ENCODE measurements at places on chromosomes 12 and 14.

DNA sequence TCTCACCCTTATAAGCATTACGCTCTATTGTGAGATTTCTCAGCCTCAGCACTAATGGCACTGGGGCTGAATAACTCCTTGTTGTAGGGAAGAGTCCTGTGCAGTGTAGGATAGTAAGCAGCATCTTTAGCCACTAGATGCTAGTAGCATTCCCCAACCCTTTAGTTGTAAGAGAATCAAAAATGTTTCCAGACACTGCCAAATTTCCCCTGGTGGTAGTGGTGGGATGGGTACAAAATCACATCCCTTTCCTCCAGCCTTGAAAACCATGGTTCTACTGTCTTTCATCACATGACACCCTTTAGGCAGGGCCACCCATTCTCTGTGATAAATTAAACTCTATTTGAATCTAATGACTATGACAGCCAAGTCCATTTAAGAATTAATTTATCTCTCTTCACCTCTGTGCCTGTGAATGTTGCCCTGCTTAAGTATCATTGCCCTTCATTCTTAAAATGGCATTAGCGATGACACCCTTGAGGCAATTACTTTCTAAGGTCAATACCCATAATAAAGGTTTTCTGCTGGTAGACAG, 199.4 kb downstream of the ANO4 start:
- no peak for DNase-seq

DNA sequence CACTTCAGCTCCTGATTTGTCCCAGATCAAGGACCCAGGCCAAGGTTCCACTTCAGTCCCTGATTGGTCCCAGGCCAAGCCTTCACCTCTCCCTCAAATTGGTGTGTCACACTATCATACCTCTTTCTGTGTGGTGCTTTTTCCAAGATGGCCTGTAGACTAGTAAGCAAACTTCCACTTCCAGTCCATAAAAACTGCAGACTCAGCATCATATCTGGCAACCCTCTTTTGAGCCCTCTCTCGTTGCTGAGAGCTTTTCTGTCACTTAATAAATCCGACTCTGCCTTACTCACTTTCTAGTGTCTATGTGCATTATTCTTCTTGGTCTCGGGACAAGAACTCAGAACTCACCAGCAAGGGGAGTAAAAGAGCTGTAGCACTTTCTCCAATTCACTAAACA, 1395.1 kb downstream of the LRFN5 start:
- DNase-seq, result no peak

DNA sequence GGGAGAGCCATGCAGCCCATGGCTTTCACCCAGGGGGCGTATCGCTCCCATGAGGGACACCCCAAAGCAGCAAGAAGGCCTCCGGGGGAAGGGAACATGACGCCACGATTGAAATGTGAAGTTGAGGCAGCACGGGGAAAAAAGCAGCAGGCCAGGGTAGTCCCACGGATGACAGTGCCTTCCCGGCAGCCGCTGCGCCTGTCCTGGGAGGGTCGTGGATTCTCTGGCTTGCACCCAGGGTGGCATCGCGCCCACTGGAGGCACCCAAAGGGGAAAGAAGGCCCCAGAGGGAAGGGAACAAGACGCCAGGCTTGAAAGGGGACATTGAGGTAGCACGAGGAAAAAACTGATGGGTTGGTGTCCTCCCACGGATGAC, 161.6 kb upstream of the ALG10B start:
- DNase-seq, result no peak

GRCh38 chr12:31899109-31899508, 60.1 kb upstream of the RESF1 start:
- DNase-seq, result no peak

DNA sequence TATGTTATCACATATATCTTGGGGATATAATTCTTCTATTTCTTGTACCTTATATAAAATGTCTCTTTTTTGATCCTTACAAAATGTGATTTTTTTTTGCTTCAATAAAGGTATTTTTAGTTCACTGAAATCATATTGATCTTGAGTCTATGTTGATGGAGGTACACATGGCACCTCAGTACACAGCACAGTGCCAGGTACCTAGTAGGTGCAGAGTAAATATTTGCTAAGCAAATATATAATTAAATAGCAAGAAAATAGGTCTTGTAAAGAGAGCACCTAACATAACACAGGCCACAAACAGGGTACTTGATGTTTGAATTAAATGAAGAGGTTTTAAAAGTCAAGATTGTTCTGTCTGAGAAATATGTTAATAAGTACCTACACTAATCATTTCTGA, 69.7 kb downstream of the CIT start:
- no peak for DNase-seq

DNA sequence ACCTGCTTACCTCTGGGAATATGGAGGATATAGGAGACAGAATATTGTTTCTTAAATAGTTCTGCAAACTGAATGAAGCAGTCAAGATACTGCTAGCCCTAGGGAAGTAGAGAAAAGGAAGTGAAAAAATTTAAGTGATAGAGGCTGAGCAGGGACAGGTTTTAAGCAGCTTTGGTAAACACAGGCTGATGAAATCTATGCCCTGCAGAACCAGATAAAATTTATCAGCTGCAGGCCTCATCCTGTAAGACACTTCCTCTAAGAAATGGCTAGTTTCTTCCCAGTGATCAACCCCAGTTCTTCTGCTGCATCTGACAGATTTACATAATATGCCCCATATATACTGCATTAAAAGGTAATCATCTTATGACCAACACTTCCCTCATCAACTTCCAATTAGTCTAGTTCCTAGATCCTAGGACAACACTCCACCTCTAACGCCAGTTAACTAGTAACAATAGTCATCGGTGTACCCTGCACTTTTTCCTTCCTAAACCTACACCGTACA, 1.3 kb upstream of the ESYT1 start:
- DNase-seq, result no peak

GRCh38 chr14:89088530-89088929, 264.1 kb downstream of the TTC8 start:
- no peak for DNase-seq

DNA sequence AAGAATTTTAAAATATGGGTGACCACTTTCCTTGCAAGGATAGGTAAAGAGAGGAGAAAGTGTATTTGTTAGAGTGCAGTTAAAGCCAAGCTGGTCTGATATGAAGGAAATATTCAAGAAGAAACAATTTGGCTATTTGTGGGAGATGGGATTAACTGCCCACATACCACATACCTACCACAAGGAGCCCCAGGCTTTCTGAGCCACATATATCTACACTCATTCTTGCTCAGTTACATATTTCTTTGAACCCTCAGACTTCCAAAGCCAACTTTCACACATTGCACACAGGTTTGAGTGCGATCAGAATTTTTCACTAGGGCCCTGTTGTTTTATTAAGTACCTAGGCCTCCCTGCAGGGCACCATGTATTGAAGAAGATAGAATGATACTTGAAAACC, 330.2 kb downstream of the ZFP36L1 start:
- no peak for DNase-seq

GRCh38 chr12:130954544-130954831, 781 bp downstream of the ADGRD1 start:
- DNase-seq, result no peak

GRCh38 chr12:31496257-31496656, 94.7 kb downstream of the DENND5B start:
- no peak for DNase-seq
